ENCODE measurements at places on chromosomes 12 and 14.

- DNase-seq, result no peak
Observed at GRCh38 chr12:132476038-132476414, 13.9 kb upstream of the FBRSL1 start.

DNA sequence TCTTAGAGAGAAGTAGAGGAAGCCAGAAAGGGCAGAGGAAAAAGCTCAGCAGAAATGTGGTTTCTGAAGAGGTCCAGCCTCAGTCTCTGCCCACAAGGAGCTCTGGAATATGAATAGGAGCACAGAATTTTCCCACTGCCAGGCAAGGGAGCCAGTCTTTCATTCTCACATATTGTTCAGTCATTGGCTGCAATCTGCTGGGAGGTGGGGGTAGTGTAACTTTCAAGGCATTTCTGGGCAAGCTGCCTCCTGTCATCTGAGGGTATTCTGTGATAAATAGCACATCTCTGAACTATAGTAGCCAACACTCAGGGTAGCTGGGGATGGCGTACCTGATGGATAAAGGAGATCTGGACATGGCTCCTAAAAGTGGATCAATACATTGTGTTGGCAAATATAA is 127.2 kb downstream of the LRRK2 start:
- DNase-seq, result no peak

GRCh38 chr14:31411218-31411727 is 9.1 kb downstream of the HEATR5A start:
- peak; percentile 24 for DNase-seq

DNA sequence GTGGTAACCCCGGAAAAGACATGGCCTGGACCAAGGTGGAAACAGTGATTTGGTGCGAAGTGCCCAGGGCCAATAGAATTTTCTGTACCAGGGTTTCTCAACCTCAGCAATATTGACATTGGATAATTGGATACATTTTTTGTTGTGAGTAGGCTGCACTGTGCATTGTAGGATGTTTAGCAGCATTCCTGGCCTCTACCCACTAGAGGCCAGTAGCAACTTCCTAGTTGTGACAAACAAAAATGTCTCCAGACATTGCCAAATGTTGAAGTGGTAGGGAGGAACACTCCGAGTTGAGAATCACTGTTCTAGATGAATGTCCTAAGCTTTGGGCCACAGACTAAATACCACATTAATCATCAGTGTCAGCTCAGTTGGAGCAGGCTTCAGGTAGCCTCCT is 6.2 kb upstream of the CGRRF1 start:
- DNase-seq, result no peak

DNA sequence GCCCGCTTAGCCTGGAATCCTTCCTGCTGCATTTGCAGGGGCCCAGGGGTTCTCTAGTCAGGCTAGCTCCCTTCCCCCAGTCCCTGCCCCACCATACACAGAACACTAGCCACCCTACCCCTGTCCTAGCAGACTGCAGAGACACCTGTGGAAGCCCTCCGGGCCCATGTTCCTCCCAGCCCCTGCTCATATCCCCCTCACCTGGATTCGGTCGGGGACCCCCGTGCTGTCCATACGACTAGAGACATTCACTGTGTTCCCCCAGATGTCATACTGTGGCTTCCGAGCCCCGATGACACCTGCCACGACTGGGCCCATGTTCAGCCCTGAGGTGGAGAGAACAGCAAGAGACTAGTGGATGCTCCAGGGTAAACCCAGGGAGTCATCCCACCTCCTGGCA is 20.2 kb downstream of the ADCY6 start:
- DNase-seq, result no peak

DNA sequence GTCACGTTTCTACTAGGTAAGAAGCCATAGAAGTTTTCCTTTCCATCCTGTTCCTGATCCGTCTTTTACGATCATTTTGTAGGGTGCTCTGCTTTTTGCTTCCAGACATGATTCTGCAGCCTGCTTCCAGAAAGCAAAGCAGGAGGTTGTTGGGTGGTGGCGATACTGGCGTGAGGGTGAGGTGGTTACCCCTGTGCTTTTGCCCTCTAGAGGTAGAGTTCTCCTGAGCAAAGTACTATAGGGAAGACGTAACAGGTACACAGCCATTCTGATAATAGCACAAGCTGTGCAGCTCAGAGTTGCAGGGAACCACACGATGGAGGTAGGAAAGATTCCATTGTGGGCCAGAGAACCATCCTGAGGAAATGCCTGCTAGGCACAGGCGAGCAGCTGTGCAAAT is 186.0 kb downstream of the PAH start:
- DNase-seq, result no peak

DNA sequence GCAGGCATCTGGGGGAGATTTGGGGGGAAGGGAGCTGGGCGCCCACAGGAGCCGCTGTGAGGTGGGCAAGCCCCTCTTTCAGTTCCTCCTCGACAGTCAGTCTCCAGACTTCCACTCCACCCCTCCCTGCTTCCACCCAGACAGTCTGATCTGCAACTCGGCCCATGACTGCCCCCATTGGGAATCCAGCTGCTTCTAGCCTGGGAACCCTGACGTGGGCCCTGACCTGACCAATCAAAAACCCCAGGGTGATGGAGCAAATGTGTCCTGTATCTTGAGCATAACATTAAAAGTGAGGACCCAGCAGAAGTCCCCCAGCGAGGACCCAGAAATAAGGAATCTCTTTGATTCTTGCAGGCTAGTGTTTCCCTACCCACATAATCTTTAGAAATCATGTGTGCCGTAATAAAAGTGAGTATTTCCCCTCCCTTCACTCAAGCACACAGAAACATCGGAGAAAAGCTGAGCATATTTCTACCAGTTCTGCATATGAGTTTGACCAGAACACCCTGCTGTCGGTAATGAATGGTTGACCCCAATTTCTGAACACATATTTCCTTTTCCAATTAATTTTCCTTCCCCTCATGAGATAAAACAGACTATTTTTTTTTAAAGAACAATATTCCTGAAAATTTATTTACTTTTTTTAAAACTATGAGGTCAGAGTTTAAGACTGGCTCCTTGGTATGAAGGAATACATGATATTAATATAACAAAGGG is 6.4 kb downstream of the SSH1 start:
- DNase-seq, result no peak

- DNase-seq, result no peak
Observed at GRCh38 chr12:233615-233968, 19.6 kb upstream of the SLC6A12 start.

DNA sequence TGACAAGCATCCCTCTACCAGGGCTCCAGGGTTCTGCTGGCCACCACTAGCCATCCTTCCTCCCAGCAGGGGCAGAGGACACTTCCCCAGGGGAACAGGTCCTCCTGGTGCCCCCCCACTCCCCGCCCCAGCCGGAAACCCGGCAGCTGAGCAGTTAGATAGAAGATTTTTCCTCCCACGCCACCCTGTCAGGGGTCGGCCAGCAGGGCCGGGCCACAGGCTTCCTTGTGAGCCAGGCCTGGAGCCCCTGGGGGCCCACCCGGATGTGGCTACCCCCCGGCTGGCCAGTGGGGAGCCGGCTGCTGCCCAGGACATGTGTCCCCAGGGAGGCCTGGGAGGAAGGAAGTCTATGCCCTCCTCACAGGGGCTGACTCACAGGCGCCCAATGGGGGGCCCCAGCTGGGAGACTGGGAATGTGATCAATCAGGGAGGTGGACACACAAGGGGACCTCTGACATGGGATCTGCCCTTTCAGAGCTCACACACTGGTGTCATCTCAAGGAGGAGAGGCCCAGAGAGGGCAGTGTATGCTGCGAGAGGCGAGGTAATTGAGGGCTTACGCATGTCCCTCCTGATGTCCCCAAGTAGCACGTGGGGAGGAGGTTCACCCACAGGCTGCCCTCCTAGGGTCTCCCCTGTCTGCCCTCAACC is 4.2 kb downstream of the SH2B3 start:
- no peak for DNase-seq

GRCh38 chr12:53492188-53492587 is 7.1 kb downstream of the MAP3K12 start:
- no peak for DNase-seq

DNA sequence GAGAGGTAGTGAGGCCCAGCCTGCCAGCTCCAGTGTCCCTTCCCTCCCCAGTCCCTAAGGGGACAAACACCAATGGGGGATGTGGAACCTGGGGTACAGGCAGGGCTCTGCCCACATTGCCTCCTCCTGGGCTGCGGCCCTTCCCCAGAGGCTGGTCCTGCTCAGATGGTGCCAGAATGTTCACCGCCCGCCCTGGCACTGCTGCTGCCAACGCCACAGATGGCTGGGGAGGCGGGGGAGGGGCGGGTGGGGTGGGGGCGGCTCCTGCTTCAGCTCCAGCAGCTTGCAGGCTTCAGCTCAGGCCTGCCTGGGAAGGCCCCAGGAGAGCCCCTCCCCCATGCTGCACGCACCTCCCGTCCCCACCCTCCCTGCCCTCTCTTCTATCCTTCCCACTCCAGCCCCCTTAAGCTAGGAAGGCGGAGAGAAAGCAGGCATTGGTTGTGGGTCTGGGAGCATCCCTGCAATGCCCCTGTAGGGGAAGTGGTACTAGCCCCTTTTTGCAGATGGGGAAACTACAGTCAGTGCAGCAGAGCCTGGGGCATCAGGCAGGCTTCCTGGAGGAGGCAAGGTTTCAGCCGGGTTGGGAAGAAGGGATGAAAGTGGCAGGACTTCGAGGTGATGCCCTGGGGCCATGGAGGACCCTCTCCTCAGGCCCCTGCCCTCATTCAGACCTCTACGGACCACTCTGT is 2.0 kb upstream of the BEGAIN start:
- DNase-seq, result no peak

- DNase-seq, result no peak
Observed at GRCh38 chr12:13135371-13136178, 32.1 kb upstream of the GSG1 start.

- DNase-seq, result peak; percentile 80
Observed at GRCh38 chr12:2795291-2796186, 769 bp downstream of the FKBP4 start.

Data from thymus (tissue), 14 donors.